ENCODE measurements at places on chromosomes 11 and 22.
A peak's percentile ranks its signal among the peaks of the same experiment; 100 is the strongest.

- no peak for ATAC-seq
These were observed 1.7 kb upstream of the WEE1 start for GRCh38 chr11:9571763-9572115.

- no peak for ATAC-seq
These were observed 28.7 kb downstream of the LGR4 start for GRCh38 chr11:27443746-27444507.

GRCh38 chr11:64620381-64620971, 29.5 kb downstream of the SLC22A12 start:
- ATAC-seq = peak; percentile 73

DNA sequence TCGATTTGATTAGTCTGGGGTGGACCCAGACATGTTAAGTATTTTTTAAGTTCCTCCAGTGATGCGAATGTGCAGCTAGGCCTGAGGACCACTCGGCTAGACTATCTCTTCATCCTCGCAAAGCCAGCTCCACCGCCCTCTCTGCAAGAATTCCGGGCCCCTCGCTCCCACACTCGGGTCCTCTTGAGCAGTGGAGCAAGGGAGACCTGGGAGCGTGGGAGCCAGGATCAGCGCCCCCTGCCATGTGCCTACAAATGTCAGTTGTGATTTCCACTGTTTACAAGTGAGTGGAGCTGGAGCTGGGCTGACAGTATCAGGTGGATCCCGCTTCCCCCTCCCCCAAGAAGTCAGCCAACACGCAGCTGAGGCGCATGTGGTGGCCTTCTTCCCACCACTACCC, 6.7 kb downstream of the B3GNT6 start:
- no peak for ATAC-seq

DNA sequence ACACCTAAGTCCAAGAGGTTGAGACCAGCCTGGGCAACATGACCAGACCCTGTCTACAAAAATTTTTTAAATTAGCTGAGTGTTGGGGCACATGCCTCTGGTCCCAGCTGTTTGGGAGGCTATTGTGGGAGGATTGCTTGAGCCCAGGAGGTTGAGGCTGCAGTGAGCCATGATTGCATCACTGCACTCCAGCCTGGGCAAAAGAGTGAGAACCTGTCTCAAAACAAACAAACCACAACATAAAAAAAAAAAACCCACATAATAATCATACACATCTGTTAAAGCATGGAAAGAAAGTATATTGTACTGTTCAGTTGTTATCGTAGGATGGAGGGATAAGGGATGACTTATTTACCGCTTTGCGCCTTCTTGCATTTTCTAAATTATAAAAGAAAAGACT, 35.9 kb upstream of the GRK2 start:
- no peak for ATAC-seq
